ENCODE measurements at places on chromosomes 7 and 10. TPM values are rescaled to one million over a fixed set of nuclear protein-coding genes. Genes with fewer than 3 reads are reported as not detected.

JAKMIP3 gene
- 2.0 TPM for total RNA-seq

CLCN1 gene
- not detected for total RNA-seq

SLF2 gene
- 39.4 TPM for total RNA-seq

JCAD gene
- total RNA-seq = 62.0 TPM

FZD8 gene
- total RNA-seq = 50.5 TPM

CAMK1D gene
- 27.0 TPM for total RNA-seq

HKDC1 gene
- total RNA-seq = 0.79 TPM

STOX1 gene
- total RNA-seq = 2.4 TPM

ITPRID1 gene
- 0.21 TPM for total RNA-seq

CFAP46 gene
- 1.3 TPM for total RNA-seq

KNDC1 gene
- total RNA-seq = not detected

KCND2 gene
- not detected for total RNA-seq

GBX1 gene
- not detected for total RNA-seq

ENTPD7 gene
- total RNA-seq = 10.1 TPM

GRCh38 chr7:142534726-142535122, 214.5 kb upstream of the PRSS1 start:
- DNase-seq = no peak

- no peak for DNase-seq
Measured at GRCh38 chr10:86046845-86047460, 319.6 kb downstream of the GRID1 start.

- DNase-seq = peak; percentile 28
Measured at GRCh38 chr10:51000976-51001375, 73.3 kb upstream of the PRKG1 start.

- DNase-seq = no peak
Measured at GRCh38 chr7:103010211-103010610, 64.4 kb downstream of the FBXL13 start.

DNA sequence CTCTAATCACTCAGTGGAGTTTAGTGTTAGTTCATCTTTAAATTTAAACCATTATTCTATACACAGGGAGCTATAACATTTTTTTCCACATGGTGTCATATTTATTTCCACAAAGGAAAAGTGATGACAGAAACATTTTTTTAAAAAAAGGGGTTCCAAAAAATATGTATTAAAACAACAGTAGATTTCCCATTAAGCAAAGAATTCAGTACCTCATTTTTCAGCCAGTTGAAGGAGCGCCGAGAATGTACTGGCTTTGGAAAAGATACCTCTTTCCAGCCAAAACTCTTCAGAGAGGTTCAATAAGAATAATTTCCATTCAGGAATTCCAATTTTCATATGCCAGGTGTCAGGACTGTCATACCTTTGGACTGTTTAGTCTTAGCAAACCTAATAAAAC, 250.5 kb upstream of the MEOX2 start:
- DNase-seq = no peak

DNA sequence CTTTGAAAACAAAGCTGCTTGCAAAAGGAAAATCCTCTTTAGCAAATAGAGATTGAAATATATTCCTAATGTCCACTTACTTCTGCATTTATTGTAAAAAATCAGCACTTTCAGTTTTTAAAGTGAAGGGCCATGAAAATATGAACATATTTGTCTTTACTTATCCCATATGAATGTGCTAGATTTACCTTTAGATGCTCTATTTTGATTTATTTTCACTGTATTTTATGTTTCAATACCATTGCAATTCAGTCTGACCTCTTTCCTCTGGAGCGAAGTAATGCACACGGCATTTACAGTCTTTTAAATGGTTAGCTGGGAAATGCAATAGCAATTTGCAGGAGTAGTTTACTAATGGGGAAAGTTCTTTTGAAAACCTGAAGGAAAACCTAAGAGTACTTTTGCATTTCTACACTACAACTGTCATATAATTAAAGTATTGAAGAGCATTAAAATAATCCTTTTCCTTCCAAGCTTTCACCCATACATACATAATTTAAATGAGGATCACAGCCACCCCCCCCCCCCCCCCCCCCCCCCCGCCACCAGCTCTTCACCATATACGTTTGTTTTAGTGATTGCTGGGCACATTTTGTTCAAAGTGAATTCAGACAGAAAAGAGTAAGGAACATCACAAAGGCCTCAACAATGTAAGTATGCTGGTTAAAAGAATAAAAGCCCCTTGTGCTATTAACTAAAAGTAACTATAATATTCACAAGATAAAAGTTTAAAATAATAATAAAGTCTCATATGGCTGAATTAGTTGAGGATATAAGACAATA, 3.5 kb downstream of the SKIDA1 start:
- peak; percentile 32 for DNase-seq

DNA sequence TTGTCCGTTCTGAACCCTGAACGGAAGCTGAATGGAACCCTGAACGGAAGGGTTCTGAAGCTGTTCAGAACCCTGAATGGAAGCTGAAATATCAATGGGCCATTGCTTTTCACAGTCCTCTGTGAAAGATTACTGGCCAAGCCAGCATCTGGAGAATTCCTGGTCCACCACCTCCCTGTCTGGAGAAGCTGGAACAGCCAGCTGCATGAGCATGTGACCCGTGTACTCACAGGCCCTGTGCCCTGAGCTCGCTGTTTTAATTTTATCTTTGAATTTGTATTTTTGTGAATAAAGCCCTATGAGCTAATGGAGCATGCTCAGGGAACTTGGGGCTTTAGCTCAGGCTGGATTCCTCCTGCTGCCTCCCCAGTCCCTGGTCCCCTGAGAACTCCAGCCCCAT, 37.2 kb downstream of the HTRA1 start:
- DNase-seq = no peak

DNA sequence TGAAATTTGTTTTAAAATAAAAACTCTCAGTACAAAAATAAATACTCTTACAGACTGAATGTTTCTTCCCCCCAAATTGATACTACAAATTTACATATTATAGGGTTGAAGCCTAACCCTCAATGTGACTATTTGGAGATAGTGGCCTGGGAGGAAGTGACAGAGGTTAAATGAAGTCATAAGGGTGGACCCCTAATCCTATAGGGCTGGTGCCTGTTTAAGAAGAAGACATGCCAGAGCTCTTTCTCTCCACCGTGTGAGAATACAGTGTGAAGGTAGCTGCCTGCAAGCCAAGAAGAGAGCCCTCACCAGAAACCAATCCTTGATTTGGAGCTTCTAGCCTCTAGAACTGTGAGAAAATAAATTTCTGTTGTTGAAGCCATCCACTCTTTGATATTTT, 67.6 kb downstream of the MCU start:
- DNase-seq = no peak

- no peak for DNase-seq
Measured at GRCh38 chr7:50492770-50493519, 42.8 kb upstream of the FIGNL1 start.

- no peak for DNase-seq
Measured at GRCh38 chr10:13092291-13093102, 7.5 kb upstream of the OPTN start.

DNA sequence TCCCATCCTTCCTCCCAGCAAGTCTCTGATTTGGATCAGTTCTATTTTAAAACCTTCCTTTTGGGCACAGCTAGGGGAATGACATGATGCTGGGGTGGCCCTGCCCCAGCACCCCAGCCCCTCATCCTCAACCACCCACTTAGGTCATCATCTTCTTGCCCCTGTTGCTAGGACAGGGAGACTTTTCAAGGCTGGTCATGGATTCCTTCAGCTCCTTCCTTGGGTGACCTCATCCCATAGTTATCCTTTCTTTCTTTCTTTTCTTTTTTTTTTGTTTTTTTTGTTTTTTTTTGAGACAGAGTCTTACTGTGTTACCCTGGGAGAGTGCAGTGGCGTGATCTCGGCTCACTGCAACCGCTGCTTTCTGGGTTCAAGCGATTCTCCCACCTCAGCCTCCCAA, 127.2 kb downstream of the WDFY4 start:
- no peak for DNase-seq

DNA sequence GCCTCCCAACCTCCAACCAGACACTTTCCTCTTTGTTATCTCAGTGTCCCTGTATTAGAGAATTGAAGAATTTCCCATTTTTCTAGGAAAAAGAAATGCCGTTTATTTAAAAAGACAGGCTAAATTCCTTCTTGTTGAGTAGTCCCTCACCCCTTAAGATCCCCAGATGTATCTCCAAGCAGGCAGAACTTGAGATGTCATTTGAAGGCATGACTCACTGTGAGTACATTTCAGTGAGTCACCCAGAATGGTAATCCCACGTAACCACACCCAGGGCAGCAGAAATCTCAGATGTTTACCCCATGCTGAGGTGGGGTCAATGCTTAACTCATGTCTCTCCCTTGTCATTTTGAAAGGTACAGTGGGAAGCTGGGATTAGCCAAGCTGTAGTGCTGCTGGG, 4.4 kb downstream of the ZNF655 start:
- peak; percentile 74 for DNase-seq

GRCh38 chr7:29588900-29589696, 25.5 kb downstream of the PRR15 start:
- peak; percentile 60 for DNase-seq

GRCh38 chr10:12597788-12598765, 248.7 kb downstream of the CAMK1D start:
- peak; percentile 87 for DNase-seq

DNA sequence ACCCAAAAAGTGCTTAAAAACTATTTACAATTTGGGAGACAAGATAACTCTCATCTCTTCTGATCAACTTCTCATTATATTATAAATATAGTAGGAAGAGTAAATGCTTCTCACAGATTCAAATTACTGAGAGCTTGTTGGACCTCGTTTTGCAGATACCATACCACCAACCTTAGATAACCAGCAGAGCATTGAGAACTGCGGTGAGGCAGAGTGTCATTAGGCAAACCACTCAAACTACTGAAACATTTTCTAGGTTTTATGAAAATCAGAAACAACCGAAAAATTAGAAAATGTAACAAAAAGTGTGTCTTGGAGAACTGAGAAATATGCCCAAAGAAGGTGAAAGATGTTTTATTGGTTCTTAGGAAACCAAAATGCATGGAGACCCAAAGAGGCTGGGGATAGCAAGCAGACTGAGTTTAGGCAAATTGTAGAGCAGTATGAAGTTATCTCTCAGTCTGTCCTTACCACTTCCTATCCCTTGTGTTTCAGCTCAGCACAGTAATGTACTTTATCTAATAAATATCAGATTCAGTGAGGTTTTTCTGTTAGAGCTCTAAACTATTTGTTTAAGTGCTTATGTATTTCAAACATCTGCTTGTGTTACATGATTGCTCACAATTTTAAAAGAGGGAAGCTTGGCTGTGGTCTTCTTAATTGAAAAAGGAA, 77.9 kb downstream of the HECTD2 start:
- DNase-seq = no peak

GRCh38 chr7:30738026-30738915, 13.7 kb upstream of the INMT start:
- DNase-seq = no peak

DNA sequence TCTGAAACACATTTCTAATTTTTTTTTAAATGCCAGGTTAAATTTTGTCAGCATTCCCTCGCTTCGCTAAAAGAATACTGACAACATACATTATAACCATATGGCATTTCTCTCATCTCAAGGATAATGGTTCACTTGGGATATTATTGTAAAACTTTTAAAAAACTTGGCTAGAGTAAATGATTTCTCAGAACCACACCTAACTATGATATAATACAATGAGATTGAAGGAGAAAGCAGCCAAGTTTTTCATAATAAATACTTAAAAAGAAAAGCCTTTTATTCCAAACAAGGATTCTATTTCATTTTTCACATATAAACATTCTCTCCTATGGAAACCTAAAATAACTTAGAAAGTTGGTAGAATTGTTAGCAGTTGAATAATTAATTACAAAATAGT, 413.9 kb downstream of the HGF start:
- DNase-seq = no peak

GRCh38 chr10:46542567-46543465, 13.6 kb downstream of the GPRIN2 start:
- DNase-seq = no peak

- DNase-seq = peak; percentile 48
Measured at GRCh38 chr7:80681272-80681885, 42.9 kb downstream of the CD36 start.

GRCh38 chr7:150481922-150482321, 31.5 kb downstream of the GIMAP8 start:
- no peak for DNase-seq

- DNase-seq = no peak
Measured at GRCh38 chr10:131452926-131453720, 141.6 kb upstream of the TCERG1L start.

DNA sequence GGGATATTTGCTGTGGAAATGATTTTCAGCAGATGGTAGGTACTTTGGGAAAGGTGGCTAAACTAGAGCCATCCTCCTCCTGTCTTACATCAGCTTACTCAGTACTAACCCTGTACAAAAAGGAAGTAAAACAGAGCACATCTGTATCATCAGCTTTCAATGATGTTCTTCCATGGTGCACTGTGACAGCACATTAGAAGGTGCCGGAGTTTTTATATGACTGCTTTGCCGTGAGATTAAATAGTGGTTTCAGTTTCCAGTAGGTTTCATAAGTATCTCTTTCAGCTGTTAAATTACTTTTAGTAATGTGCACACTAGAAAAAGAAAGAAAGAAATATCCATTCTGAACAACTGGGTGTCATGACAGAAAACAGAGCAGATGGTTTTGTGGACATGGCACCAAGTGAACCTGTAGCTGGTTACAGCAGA, 86.5 kb downstream of the ARID5B start:
- DNase-seq = no peak

- DNase-seq = no peak
Measured at GRCh38 chr10:126405239-126405775, 17.0 kb upstream of the ADAM12 start.

DNA sequence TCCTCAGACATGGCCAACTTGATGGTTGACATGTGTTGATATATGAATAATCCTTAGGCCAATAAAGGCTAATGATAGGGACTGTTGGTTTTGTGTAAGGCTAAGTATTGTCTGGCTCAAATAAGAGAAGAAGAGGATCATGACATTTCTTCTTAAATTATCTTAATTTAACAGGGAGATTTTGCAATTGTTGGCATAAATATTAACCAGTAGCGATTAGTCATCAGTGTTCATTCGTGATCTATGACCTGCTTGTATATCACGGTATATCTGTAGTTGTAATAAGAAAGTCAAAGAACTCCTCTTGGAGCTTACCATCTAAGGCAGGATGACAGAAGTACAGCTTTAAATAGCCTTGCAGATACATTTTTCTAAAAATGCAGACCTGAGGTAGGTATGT, 196.4 kb downstream of the CREB5 start:
- DNase-seq = no peak

- DNase-seq = no peak
Measured at GRCh38 chr7:3029138-3029537, 14.5 kb downstream of the CARD11 start.

Data from A673 (cell line).